ENCODE measurements at places on chromosomes 13 and 19.
A peak's percentile ranks its signal among the peaks of the same experiment; 100 is the strongest.

GRCh38 chr19:49366110-49366509, 2.4 kb downstream of the DKKL1 start:
- DNase-seq = no peak

GRCh38 chr13:67366533-67366932, 136.4 kb upstream of the PCDH9 start:
- DNase-seq = peak; percentile 2

DNA sequence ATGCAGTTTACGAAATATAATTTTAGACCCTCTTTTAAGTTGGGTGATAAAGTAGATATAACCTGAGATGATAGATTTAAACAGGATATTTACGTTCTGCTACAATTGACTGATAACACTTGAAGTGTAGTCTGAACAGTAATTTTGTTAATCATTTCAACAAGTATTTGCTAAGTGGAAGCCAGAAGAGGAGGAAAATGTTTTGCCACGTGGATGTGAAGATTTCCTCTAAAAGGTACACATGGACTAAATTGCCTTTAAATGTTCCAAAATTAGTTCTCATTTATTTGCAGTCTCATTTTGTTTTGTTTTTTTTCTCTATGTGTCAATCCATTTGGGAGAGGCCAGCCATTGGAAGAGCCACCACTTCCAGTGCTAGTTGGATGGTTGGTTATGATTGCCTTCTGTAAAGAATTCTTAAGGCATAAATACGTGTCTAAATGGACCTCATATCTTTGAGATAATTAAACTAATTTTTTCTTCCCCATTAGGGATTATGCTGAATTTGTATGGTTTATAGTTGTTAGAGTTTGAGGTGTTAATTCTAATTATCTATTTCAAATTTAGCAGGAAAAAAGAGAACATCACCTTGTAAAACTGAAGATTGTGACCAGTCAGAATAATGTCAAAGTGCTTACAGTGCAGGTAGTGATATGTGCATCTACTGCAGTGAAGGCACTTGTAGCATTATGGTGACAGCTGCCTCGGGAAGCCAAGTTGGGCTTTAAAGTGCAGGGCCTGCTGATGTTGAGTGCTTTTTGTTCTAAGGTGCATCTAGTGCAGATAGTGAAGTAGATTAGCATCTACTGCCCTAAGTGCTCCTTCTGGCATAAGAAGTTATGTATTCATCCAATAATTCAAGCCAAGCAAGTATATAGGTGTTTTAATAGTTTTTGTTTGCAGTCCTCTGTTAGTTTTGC, 2.8 kb downstream of the MIR17HG start:
- DNase-seq = no peak

GRCh38 chr13:70253411-70253810, 145.2 kb upstream of the KLHL1 start:
- DNase-seq = no peak

- DNase-seq = no peak
These were observed 22.8 kb downstream of the SUGP2 start for GRCh38 chr19:19010551-19010950.

- peak; percentile 100 for DNase-seq
These were observed 195.6 kb downstream of the GGACT start for GRCh38 chr13:100392709-100393630.

- no peak for DNase-seq
These were observed 516 bp upstream of the FAM32A start for GRCh38 chr19:16184665-16185122.

GRCh38 chr19:55301459-55302317, 17.9 kb downstream of the BRSK1 start:
- peak; percentile 64 for DNase-seq

DNA sequence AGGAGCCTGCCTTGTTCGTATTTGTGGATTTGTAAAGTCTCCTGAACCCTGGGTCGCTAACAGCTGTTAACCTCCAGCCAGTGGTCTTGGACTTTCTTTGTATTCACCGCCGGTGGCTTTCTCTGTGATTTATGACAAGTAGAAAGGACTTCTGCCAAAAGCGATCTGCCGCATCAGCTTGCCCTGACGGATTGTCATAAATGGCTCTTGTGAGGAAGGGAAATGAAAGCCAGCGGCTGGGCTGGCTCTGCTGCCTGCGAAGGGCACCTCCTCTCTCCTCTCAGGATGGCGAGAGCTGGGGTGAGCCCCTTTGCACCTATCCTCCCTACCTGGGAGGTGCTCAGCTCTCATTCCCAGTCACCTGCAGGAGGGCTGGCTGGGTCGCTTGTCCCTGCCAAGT, 25.6 kb downstream of the DHRS12 start:
- no peak for DNase-seq

DNA sequence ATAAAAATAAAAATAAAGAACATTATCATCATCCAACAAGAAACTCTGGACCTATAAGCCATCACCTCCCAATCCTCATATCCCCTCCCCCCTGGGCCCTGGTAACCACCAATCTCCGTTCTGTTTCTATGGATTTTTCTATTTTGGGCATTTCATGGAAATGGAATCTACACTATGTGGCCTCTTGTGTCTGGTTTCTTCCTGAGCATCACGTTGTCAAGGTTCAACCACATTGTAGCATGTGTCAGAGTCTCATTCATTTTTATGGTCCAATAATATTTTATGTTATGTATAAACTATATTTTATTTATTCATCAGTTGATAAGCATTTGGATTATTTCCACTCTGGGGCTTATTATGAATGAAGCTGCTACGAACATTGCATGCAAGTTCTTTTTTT, 26.9 kb downstream of the SULT2B1 start:
- DNase-seq = peak; percentile 77

- DNase-seq = no peak
These were observed 1.8 kb downstream of the MAB21L1 start for GRCh38 chr13:35474496-35475211.

GRCh38 chr13:33751151-33751550, 66.8 kb upstream of the RFC3 start:
- DNase-seq = peak; percentile 25

DNA sequence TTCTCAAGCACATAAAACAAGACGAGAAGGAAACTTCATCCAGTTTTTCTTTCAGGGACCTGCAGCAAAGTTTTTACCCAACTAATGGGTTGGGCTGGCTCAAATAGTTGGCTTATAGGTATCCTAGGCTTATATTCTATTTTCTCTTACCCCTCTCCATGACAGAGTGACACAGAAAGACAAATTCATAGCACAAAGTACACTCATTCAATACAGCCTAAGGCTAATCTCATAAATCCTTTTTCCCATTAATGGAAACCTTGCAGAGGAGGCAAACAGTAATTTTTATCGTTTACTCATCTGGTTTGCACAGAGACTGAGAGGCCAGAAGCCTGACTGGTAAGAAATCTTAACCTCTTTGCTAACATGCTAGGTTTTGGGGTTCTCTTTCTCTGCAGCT, 1589.9 kb downstream of the SLITRK1 start:
- DNase-seq = no peak

DNA sequence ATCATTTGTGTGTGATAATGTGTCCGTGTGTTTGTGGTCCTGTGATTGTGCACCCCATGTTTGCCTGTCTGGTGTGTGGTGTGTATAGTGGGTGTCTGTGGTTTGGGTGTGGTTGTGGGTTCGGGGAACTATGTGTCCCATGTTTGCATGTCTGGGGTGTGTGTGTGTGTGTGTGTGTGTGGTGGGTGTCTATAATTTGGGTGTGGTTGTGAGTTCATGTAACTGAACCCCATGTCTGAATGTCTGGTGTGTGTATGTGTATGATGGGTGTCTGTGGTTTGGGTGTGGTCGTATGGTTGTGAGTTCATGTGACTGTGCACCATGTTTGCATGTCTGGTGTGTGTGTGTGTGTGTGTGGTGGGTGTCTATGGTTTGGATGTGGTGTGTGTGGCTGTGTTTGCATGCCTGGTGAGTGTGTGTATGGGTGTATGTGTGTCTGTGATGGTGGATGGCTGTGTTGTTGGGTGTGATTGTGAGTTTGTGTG, 11.1 kb upstream of the NFIX start:
- no peak for DNase-seq

GRCh38 chr19:40089462-40089861, 1.3 kb downstream of the ZNF780A start:
- DNase-seq = no peak
